ENCODE measurements at places on chromosomes 5 and 9.

DNA sequence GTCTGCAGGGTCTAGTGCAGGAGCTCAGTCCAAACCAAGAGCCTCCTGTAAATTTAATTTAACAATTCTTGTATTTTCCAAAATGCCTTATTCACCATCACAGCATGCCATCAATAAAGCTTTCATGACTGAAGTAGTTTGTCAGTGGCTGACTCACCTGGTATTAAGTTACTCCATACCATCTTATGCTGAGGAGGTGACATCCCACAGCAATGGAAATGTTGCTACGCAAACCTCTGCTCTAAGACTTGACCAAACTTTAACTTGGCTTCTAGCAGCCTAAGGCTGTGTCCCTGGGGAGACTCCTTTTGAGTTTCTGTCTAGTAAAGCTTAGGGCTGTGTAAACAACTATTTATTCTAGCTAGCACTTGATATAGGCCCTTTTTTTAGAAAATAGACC lies 1231.3 kb upstream of the CDH18 start:
- DNase-seq = no peak

DNA sequence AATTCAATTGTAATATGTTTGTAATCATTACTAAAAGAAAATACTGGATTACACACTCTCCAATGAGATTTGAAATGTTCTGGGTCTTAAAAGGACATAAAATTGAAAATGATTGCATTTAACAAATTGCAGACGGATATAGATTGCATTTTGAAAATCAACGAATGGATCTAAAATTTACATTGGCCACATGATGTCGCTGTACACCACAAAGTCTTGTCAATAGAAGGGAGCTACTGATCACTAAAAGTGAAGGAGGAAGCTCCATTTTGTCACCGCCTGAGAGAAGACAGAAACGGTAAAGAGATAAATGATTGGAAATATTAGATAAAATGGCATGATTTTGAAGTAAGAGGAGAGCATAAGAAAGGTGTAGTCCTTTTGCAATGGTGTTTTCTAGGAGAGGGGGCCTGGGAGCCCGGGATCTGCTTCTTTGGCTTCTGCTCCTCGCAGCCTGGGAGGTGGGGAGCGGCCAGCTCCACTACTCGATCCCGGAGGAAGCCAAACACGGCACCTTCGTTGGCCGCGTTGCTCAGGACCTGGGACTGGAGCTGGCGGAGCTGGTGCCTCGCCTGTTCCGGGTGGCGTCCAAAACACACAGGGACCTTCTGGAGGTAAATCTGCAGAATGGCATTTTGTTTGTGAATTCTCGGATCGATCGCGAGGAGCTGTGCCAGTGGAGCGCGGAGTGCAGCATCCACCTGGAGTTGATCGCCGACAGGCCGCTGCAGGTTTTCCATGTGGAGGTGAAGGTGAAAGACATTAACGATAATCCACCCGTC lies at the start of gene PCDHA1:
Gene PCDHA1, plus strand, starts transcription at position 236 of the 782 bp plus-strand sequence.
- no peak for DNase-seq

- DNase-seq = peak; percentile 15
Measured at GRCh38 chr9:89154651-89155336, 23.8 kb downstream of the SHC3 start.

GRCh38 chr5:38347896-38348295 lies 89.5 kb downstream of the EGFLAM start:
- no peak for DNase-seq

DNA sequence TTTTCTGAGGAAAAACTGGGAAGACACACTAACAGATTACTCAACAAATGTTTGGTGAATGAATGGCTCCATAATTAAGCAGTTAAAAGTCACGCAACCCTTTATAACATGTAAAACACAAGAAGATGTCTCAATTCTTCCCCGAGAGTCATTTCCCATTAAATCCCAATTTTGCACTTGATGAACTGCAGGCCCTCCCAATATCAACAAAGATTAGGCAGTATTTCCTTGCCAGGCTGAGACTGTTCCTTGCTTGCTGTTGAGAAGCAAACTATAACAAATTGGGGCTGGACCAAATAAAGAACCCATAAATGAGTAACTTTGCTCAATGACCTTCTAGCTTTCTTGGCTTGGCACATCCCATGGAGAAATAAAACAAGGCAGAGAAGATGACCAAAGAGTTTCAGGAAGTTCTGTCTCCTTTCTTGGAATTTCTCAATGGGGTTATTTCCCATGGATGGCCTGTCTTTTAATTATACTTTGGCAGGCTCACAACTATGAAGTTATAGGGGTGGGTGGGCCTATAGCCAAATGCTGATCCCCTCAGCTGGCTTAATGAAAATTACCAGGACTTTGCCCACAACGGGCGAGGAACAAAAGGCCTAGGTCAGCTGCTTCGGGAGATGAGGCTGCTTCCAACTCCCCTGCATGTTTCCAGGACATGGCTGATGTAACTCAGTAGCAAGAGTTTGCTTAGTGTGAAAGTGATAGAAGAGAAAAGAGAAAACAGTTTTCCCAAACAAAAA lies 243.1 kb upstream of the RFX3 start:
- no peak for DNase-seq

- DNase-seq = no peak
Measured at GRCh38 chr9:82972446-82972845, 90.5 kb downstream of the RASEF start.

GRCh38 chr9:20670395-20670794 lies 13.7 kb upstream of the FOCAD start:
- DNase-seq = no peak

DNA sequence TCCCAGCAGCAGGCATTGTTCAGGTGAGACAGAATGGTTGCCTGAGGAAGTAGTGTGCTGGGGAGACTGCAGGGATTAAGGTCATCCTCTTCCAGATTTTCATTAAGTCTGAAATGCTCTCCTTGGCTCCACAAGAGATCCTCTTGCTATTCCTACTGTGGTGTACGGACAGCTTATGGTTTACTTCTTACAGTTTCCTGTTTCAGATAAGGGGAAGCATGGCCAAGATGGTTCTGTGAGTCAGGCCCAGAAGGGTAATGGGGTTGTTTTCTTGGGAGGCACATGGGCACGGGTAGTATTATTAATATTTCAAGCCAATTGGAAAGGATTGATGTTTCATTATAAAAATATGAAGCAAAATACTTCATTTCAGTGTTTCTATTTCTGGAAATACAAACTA lies 42.9 kb downstream of the GLRX start:
- no peak for DNase-seq

- no peak for DNase-seq
Measured at GRCh38 chr9:123360161-123361085, 4.4 kb downstream of the CRB2 start.

- DNase-seq = peak; percentile 24
Measured at GRCh38 chr5:57650360-57651069, 167.9 kb upstream of the ACTBL2 start.

GRCh38 chr5:107815109-107815508 lies 144.4 kb upstream of the EFNA5 start:
- DNase-seq = no peak

Measured in CD4-positive, alpha-beta T cell treated with Interleukin-1 beta for 1 hour (primary cell).